ENCODE measurements at places on chromosomes 2 and 18. TPM values are rescaled to one million over a fixed set of nuclear protein-coding genes. Genes with fewer than 3 reads are reported as not detected.

- DNase-seq = no peak
Observed at GRCh38 chr18:212780-213179, 54.4 kb downstream of the USP14 start.

DNA sequence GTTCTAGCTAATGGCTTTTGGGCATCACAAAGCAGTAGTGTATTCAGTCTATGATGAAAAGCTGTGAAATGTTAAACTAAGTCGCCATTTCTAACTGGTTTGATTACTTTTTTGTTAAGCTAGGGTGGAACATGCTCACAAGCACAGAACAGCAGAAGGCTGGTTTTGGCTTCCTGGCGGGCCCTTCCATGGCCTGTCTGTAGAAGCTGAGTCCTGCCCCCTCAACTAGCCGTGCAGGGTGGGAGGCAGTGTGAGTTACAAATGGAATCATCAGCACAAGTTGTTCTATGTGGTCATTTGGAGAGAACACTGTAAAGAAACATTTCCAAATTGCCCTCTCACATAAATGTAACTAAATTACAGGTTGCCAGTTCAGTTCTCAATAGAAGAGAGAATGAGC lies 290.8 kb downstream of the ALPK2 start:
- no peak for DNase-seq

DNA sequence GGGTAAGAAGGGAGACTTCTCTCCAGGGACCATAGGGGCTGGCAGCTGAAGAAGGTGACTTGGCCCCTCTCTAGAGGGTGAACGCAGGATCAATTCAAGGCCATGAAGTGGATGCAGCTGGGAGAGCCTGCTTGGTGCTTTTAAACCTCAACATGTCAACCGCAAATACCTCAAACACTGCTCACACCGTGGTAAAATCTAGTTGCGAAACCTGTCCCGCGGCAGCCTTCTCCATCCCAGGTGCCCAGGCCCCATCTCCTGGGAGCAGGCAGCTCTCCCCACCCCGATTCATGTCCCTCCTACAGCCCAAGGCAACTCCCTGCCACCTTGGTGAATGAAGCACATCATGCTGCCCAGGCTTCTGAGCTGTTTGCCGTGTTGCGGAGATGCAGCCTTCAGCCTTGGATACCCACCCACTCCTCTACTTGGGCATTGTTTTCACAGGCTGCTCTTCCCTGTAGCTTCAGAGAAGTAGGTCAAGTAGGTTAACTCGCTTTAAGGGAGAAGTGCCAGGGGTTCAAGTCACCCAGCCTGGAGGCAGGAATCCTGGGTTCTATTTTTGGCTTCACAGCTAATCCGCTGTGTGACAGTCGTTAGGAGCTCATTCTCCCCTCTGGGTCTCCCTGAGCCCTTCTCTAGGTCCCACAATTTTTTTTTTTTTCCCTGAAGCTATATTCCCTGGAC lies 6.2 kb upstream of the EFR3B start:
- DNase-seq = no peak

The POLR1B gene
- total RNA-seq = 89.3 TPM

The SPATA3 gene
- 0.50 TPM for total RNA-seq

The HOXD8 gene
- total RNA-seq = not detected

The CRYGD gene
- total RNA-seq = not detected

- DNase-seq = no peak
Observed at GRCh38 chr2:146572598-146572997, 1272.2 kb upstream of the ACVR2A start.

GRCh38 chr18:80191264-80191663 lies 56.0 kb downstream of the PARD6G start:
- DNase-seq = no peak

GRCh38 chr2:3465844-3466481 lies 53.4 kb downstream of the ADI1 start:
- no peak for DNase-seq

DNA sequence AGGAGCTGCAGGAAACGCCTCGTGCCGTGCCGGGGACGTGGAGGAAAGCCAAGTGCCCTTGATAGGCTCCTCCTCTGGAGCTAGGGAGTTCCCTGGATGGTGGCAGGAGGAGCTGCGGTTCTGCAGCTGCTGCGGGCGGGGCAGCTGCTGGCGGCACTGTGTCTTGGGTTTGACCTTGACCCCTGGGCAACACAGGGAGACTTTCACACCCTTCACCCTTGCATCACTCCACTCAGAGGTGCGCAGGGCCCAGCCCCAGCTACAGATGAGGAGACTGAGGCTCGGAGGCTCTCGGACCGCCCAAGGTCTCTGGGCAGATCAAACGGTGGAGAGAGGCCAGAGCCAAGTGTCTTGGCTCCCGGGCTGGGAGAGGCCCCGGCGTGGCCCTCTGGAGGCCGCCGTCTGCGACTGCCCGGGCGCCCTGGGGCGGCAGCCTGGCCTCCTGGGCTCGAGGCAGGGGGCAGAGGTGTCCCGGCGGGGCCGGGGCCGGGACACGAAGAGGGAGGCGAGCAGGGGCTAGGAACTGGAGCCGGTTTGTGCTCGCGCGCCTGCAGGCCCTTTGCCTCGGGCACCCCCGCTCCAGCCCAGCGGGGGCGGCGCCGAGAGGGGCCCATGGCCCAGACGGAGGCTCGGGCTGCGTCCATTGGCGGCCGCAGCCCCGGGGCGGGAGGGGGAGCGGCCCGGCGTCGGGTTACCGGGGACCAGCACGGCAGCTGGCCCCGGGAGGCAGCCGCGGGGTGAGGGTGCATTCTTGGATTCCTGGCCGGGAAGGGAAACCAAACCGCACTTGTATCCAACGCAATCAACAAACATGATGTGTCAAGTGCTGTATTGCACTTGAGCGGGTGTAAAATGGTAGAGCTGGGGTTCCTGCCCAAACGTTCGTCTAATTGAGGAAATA lies 129.6 kb upstream of the SLC1A4 start:
- no peak for DNase-seq

DNA sequence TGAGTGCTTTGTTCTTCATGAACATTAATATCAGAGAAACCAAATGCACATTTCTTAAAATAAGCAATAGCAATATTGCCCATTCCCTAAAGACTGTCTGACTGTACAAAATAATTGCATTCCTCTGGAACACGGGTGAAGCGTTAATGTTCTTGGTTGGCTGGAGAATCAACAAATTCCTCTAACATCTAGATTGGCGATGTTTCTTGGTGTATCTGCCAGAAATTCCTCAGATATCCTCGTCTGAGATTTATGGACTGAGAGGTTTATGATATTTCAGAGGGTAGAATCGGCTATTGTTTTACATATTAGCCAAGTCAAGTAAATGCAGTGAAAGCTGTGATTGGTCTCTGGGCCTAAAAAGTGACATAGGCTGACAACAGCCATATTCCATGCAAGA lies 27.1 kb upstream of the SPTBN1 start:
- no peak for DNase-seq

The ICA1L gene
- 9.7 TPM for total RNA-seq

DNA sequence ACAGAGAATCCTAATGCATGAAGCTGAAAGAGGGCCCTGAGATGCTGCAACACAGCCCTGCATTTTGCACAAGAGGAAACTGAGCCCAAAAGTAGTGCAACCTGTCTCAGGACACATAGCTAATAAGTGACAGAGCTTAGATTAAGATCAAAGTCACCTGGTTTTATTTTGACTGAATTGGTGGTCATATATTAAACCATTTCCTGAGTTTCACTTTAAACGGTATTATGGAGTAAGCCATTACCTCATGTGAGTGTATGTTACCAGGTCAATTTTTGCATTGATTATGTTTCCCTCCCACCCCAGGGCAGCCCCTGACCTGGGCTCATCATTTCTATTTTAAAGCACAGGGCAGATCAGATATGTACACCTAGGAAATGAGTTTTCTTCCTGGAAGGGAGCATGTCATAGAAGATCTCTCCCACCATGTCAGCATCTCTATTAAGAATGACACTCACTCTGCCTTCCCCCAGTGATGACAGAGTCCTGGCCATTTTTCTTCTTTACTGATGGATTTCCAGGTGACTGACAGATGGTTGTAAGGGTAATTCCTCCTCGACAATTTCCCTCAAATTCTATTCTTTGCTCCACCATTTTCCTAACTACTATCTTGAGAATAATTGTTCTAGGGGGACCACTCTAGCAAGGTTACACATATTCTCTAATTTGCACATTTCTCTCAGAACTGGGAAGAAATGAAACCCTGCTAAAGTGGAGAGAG lies 441.3 kb upstream of the SLC14A2 start:
- DNase-seq = no peak

DNA sequence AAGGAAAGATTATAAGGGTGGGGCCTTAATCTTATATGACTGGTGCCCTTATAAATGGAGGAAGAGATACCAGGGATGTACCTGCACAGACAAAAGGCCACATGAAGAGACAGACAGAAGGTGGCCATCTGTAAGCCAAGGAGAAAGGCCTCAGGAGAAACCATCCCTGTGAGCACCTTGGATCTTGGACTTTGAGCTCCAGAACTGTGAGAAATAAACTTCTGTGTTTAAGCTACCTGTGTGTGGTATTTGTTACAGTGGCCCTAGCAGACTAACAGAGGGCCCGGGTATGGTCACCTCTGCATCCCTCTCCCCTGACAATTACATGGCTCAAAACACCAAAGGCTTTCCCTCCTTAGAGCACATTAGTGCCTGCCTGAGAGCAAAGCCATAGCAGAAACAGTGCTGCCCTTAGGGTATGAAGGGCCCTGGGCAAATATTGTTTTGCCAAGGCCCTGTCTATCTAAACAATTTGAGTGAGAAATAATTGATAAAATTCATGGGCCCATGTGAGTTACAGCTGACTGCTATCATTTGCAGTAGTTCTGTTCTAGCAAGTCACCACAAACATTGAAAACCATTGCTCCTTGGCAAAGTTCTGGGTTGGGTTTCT lies 109.3 kb upstream of the MYCN start:
- DNase-seq = no peak

The ZEB2 gene
- total RNA-seq = 181 TPM

- DNase-seq = no peak
Observed at GRCh38 chr2:74457129-74457548, 1.1 kb upstream of the WBP1 start.

DNA sequence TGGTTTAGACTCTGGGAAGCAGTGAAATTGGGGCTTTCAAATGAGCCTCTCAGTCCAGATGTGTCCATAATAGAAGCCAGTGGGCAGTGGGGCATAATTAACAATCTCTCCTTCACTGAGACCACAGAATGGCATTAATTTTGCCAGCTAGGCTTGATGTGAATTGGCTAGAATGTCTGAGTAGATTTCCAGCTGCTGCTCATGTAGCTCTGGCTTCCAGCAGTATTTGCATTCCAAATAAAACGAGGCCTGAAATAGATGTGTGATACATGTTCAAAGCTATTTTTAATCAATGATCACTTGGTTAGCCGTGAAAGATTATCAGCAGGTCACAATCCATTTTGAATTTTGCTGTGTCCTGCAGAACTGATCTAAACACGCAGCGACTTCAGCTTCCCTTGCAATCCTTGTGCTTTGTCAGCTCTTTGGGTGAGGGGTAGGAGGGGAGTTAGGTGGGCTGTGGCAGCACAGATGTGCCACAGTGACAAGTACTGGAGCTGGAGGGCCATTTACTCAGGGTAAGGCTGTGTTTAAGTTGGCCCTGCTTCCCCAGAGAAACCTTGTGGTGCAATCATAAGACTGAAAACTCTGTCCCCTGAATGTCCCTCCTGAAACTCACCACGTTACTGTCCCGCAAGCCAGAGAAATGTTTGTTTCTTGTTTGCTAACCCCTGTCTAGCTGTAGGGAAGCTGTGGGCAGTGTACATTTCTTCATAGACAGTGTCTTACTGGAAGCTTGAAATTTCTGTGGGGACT lies 56.9 kb upstream of the TMEM178A start:
- DNase-seq = no peak

DNA sequence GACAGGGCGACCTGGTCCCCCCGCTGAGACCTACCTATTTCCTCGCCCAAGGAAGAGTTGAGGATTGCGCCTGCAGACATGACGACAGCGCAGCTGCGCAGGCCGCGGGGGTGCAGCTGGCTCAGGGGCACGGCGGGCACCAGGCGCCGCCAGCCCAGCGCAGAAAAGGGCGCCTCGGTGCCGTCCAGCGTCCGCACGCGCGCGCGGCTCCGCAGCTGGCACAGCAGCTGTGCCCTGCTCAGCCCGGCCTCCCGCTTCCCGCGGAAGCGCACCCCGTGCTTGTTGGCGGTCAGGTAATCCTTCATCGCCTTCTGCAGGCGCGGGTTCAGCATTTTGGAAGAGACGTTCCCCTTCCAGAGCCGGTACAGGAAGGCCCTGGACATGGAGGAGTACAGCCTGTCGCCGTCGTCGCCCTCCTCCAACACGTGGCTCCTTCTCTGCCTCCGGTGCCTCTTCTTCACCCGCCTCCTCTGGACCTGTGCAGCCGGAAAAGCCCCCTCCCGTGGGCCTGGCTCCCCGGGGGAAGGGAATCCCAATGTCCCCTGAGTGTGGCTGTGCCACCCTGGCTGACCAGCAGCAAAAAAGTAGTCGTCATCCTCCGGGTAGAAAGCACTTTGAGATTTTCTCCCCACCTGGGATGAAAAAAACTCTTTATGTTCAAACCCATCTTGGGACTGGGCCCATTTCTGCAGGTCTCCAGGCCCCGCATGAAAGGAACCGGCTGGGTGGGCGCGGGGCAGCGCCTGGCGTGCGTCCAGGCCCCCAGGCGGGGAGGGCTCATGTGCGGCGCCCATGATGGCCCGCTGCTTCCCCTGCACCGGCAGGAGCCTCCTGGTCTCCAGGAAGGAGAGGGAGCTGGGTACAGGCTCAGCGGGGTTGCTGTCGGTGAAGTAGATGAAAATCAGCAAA lies 42.7 kb downstream of the ST6GAL2 start:
- no peak for DNase-seq

The CDCA7 gene
- total RNA-seq = 19.0 TPM

DNA sequence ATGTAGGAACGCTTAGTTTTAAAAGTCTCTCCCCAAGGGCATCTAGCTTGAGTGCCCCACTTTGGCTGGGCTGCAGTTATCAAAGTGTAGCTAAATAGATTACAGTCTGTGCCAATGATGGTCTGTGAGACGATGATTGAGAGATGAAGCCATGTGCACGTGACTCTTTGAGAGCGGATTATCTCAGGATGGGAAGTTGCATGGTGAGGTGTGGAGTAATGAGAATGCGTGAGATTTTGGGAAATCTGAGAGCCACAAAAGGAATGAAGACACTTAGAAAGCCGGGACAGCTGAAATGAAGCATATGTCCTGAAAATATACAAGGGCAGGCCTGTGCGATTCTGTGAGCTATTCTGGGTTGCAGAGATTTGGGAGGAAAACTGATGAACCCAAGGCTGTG lies 370.0 kb downstream of the TGIF1 start:
- DNase-seq = no peak

GRCh38 chr2:70981421-70981820 lies 3.0 kb downstream of the ANKRD53 start:
- no peak for DNase-seq

The WDR7 gene
- 69.1 TPM for total RNA-seq

The TDRD15 gene
- total RNA-seq = 0.07 TPM

DNA sequence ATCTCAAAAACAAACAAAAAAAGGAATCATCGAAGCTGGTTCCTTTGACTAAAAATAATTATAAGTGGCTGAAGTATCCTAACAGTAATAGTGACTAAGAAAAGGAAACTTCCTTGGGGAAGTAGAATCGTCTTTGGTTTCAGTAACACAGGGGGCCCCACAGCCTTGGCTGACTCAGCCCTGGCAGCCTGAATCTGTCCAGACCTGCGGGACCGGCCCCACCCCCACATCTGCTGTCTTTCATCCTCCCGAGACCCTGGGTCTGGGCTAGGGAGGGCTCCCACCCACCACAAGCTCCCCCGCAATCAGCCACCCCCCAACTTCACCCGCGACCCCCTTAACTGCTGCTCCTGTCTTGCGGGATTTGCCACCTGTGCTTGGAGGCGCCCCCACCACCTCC lies 1452.6 kb upstream of the ACVR2A start:
- DNase-seq = no peak

All from natural killer cell treated with Interleukin-12 subunit alpha and Interleukin-12 subunit beta and Interleukin-15 and Interleukin-18, amount 100 ng/mL, for 72 hours (primary cell).